ENCODE measurements at places on chromosomes 5 and 9. TPM values are rescaled to one million over a fixed set of nuclear protein-coding genes. Genes with fewer than 3 reads are reported as not detected.

Gene BNC2
- not detected for total RNA-seq

Gene EPB41L4A
- total RNA-seq: 12.4 TPM

DNA sequence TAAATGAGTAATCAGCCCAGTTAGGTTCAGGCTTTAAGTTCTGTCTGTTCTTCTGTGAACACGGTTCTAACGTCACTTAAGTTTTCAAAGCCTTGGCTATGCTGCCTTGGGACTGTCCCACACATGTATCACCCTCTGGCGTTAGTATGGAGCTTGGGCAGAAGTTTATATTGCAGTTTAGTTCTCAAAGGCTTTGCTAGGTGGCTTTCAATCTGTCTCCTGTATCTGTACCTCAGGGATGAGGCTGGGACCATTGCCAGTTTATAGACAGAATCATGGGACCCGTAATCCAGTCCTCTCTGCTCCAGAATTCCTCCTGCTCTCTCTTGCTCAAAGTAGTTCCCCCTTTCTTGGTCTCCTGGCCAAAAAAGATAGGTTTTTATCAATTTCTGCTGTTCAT is 12.1 kb downstream of the C9orf40 start:
- no peaks in the 10 kb centered on the region for H3K36me3 ChIP-seq
- peaks cover 7% of the 10 kb centered on the region for H3K4me1 ChIP-seq
- DNase-seq: peak; percentile 51
- no peak overlapping the region for H3K27ac ChIP-seq

DNA sequence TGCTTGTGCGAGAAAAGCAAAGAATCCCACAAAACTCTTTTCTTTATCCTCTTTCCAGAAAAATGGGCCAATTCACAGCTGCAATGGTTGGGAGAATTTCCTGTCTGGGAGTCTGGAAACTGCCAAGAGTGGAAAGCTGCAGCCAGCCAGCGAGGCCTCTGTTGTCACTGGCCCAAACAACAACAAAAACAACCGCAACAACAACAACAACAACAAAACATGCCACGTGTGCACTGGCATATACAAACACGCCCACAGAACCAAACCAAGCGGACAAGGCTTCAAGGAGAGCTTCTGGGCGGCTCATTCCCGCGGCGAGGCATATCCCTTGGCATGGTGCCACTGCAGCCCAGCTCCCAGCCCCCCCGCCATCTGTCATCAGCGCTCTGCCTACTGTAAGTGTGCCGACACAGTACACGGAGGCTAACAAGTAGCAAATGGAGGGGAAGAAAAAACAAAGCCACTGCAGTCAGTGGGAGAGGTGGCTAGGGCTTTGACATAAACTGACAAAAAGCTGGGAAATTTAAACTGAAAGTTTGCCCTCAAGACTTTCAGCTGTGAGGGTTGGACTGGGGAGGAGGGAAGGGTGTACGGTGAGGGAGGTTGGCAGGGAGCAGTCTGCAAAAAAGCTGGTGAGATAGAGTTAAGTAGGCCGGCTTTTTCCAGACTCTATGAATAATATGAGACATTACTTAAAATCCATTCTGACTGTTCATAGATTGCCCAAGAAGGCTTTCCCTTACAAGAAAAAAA is 165.0 kb upstream of the ZNF462 start:
- peaks cover 9% of the 10 kb centered on the region for H3K4me1 ChIP-seq
- peak overlapping the region; percentile 55 for H3K27ac ChIP-seq
- peak overlapping the region; percentile 56 for H3K4me3 ChIP-seq
- DNase-seq: peak; percentile 74

- no peaks in the 10 kb centered on the region for H3K36me3 ChIP-seq
- no peak for DNase-seq
- no peaks in the 10 kb centered on the region for H3K27me3 ChIP-seq
- H3K27ac ChIP-seq: no peak overlapping the region
Observed at GRCh38 chr5:26940994-26941393, 97.4 kb downstream of the CDH9 start.

Gene MCC
- total RNA-seq: 28.2 TPM

Gene HTR4
- not detected for total RNA-seq

DNA sequence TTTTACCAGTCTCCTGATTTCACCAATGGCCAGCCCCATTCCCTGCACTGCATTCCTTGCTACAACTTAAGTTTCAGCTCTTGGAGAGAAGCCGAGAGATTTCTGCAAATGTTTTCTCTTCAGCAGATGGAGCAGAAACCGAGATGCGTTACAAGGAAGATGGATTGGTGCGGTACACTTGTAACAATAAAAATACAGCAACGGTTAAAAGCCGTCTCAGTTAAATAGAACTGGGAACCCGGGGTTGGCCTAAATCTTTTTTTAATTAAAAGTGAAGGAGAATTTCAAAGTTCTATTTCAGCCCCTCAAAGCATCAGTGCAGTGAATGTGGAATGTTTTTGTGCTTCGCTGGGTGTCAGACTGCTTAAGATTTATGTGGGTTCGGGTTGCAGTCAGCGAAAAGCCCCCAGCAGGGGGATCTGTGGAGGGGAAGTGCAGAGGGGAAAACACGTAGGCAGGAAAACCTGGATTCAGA is 19.8 kb downstream of the BRINP1 start:
- no peaks in the 10 kb centered on the region for H3K36me3 ChIP-seq
- no peak overlapping the region for H3K4me3 ChIP-seq
- no peaks in the 10 kb centered on the region for H3K27me3 ChIP-seq
- no peak overlapping the region for H3K27ac ChIP-seq

- H3K36me3 ChIP-seq: no peaks in the 10 kb centered on the region
- H3K4me1 ChIP-seq: no peaks in the 10 kb centered on the region
- peaks cover 10% of the 10 kb centered on the region for H3K27me3 ChIP-seq
- H3K4me3 ChIP-seq: no peak overlapping the region
- DNase-seq: no peak
Observed at GRCh38 chr5:41459557-41459956, 50.8 kb downstream of the PLCXD3 start.

Gene BHMT
- total RNA-seq: not detected

- H3K27me3 ChIP-seq: no peaks in the 10 kb centered on the region
- H3K4me1 ChIP-seq: peaks cover 9% of the 10 kb centered on the region
- no peak for DNase-seq
- H3K27ac ChIP-seq: no peak overlapping the region
Observed at GRCh38 chr9:13090628-13091027, 188.9 kb downstream of the MPDZ start.

DNA sequence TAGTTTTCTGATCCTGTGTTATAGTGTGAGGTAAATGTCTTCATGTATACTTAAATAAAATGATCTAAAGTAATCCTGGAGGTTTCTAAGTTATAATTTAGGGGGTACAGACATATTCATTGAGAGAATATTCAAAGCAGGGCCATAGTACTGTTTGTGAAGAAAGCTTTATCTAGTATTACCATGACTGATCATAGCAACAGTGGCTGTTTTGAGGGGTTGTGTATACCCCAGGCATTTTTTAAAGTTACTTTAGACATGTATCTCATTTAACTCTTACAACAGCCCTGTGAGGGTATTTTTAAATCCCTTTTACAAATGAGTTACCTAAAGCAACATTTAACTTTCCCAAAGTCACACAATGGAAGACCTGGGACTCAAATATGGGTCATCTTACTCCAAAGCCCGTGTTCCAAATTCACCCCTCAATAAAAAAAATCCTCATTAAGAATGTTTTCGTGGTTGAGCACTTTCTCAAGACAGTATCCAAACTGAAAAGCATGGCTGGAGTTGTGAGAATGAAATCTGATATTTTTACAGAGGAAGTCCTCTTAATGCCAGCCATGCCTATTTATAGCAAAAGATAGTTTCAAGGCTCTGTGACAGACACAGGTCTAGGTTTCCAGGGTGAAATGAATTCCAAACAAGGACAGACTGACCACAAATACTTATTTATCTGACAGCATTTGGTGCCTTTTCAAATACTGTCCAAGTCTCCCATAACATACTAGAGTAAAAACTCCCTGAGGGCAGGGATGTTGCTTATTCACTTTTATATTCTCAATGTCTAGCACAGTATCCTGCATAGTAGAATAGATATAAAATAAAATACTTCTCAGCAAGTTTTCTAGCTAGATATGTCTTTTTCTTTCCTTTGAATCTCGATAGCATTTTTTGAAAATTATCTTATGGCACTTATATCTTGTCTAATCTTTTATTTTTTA is 10.4 kb downstream of the STOM start:
- peaks cover 71% of the 10 kb centered on the region for H3K36me3 ChIP-seq
- no peaks in the 10 kb centered on the region for H3K27me3 ChIP-seq
- peak overlapping the region; percentile 86 for H3K27ac ChIP-seq
- DNase-seq: no peak
- H3K4me1 ChIP-seq: peaks cover 57% of the 10 kb centered on the region

Gene RXRA
- 57.7 TPM for total RNA-seq

Gene NR2F1-AS1
- total RNA-seq: 3.2 TPM

GRCh38 chr5:59264639-59265245 is 628.8 kb downstream of the PDE4D start:
- no peaks in the 10 kb centered on the region for H3K27me3 ChIP-seq
- no peak for DNase-seq
- no peak overlapping the region for H3K27ac ChIP-seq
- no peaks in the 10 kb centered on the region for H3K36me3 ChIP-seq
- no peaks in the 10 kb centered on the region for H3K4me1 ChIP-seq

GRCh38 chr5:60143942-60144549 is 250.5 kb upstream of the PDE4D start:
- H3K4me1 ChIP-seq: no peaks in the 10 kb centered on the region
- DNase-seq: no peak
- no peaks in the 10 kb centered on the region for H3K36me3 ChIP-seq
- H3K27me3 ChIP-seq: peaks cover 52% of the 10 kb centered on the region
- H3K4me3 ChIP-seq: no peak overlapping the region
- no peak overlapping the region for H3K27ac ChIP-seq

DNA sequence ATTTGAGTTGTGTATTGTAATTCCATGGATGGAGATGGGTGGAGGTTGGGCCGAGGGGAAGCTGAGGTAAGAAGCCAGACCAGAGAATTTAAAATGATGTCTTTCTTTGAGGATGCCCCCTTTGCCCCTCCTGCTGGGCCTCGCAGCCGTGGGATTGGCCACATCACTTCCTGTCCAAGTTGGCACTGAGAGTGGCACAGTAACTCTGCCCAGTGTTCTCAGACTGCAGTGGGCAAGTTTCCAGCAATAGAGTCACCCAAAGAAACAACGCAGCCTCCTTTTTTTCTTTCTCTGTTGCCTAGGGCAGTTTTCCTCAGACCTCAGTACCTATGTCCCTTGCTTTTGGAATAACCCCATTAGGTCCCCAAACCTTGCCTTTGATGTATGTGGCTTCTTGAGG is 306.6 kb upstream of the DMRT1 start:
- peaks cover 44% of the 10 kb centered on the region for H3K4me1 ChIP-seq
- H3K27me3 ChIP-seq: no peaks in the 10 kb centered on the region
- H3K4me3 ChIP-seq: peak overlapping the region; percentile 14
- H3K36me3 ChIP-seq: peaks cover 42% of the 10 kb centered on the region

Gene SPATA9
- total RNA-seq: not detected

- no peak for DNase-seq
- no peaks in the 10 kb centered on the region for H3K27me3 ChIP-seq
Observed at GRCh38 chr5:179211068-179211467, 134.2 kb downstream of the ADAMTS2 start.

DNA sequence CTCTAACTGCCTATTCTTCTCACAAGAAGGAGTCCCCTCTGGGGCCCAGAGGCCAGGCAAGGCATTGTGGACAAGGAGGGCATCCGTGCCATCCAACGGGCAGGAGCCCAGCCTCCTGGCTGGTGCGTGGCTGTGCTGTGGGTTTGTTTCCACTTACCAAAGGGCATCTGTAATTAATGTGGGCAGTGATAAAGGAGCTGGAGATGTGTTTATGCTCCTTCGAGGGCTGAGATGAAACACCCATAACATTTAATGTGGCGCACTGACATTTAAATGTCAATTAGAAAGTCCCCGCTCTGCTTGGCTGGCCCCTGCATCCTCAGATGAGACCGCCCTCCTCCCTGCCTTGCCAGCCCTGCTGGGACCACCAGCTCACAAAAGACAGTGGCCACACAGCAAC is 57.1 kb downstream of the KCNIP1 start:
- no peak overlapping the region for H3K27ac ChIP-seq
- peaks cover 65% of the 10 kb centered on the region for H3K27me3 ChIP-seq
- H3K36me3 ChIP-seq: no peaks in the 10 kb centered on the region
- H3K4me1 ChIP-seq: no peaks in the 10 kb centered on the region
- DNase-seq: no peak

Gene C9orf50
- not detected for total RNA-seq

GRCh38 chr5:102788788-102789187 is 33.7 kb downstream of the PAM start:
- H3K4me1 ChIP-seq: peaks cover 5% of the 10 kb centered on the region
- H3K27me3 ChIP-seq: no peaks in the 10 kb centered on the region
- no peak overlapping the region for H3K4me3 ChIP-seq

DNA sequence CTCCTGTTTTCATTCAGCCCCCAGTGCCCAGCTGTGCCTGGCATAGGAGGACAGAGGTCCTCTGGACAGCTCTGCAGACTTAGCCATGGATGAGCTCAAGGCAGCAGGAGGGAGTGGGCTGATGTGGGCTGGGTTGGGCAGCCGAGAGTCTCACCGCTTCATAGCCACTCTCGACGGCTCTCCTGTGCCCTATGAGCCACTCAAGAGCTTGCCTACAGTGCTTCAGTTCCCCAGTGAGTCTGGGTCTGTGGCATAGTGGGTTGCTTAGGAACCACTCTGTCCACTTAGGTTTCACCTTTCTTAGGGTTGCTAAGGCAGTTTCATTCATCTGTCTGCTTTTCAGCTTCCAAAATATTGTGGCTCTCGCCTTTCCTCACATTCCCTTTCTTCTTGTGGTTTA is 296.8 kb downstream of the ICE1 start:
- no peaks in the 10 kb centered on the region for H3K27me3 ChIP-seq
- H3K27ac ChIP-seq: no peak overlapping the region
- no peak for DNase-seq
- H3K4me3 ChIP-seq: no peak overlapping the region

- H3K27me3 ChIP-seq: peaks cover 56% of the 10 kb centered on the region
- peak; percentile 20 for DNase-seq
- H3K27ac ChIP-seq: no peak overlapping the region
- no peaks in the 10 kb centered on the region for H3K36me3 ChIP-seq
Observed at GRCh38 chr9:19517202-19517942, 108.6 kb downstream of the ACER2 start.

- no peak overlapping the region for H3K4me3 ChIP-seq
- peak; percentile 36 for DNase-seq
- no peaks in the 10 kb centered on the region for H3K27me3 ChIP-seq
- H3K4me1 ChIP-seq: peaks cover 11% of the 10 kb centered on the region
Observed at GRCh38 chr5:78472469-78473106, 112.2 kb downstream of the SCAMP1 start.

Gene FEM1C
- 12.2 TPM for total RNA-seq

Gene PRSS3
- total RNA-seq: 1.4 TPM

- H3K36me3 ChIP-seq: peaks cover 5% of the 10 kb centered on the region
- peaks cover 34% of the 10 kb centered on the region for H3K4me1 ChIP-seq
- no peak overlapping the region for H3K4me3 ChIP-seq
- H3K27ac ChIP-seq: peak overlapping the region; percentile 43
Observed at GRCh38 chr9:91099436-91099835, 262.3 kb downstream of the AUH start.

GRCh38 chr5:77087484-77088261 is 588 bp upstream of the ZBED3 start:
- H3K36me3 ChIP-seq: peaks cover 12% of the 10 kb centered on the region
- peak overlapping the region; percentile 86 for H3K4me3 ChIP-seq
- DNase-seq: no peak
- peak overlapping the region; percentile 83 for H3K27ac ChIP-seq
- H3K4me1 ChIP-seq: peaks cover 11% of the 10 kb centered on the region
- H3K27me3 ChIP-seq: no peaks in the 10 kb centered on the region

Measured in MCF 10A (cell line).